Endothelial cell (in vitro differentiated cells): ENCODE measurements at places on chromosomes 12 and 14. TPM values are rescaled to one million over a fixed set of nuclear protein-coding genes. Genes with fewer than 3 reads are reported as not detected.

- DNase-seq: no peak
Measured at GRCh38 chr12:62802984-62803383, 132.0 kb downstream of the PPM1H start.

- peak; percentile 32 for DNase-seq
Measured at GRCh38 chr12:94074980-94075629, 73.3 kb upstream of the PLXNC1 start.

- DNase-seq: no peak
Measured at GRCh38 chr14:36316131-36316530, 4.3 kb downstream of the MBIP start.

- no peak for DNase-seq
Measured at GRCh38 chr14:86826661-86827060, 1166.3 kb downstream of the GALC start.

GRCh38 chr14:104600141-104600643, 4.4 kb downstream of the TMEM179 start:
- no peak for DNase-seq

GRCh38 chr14:37493606-37494005, 101.4 kb downstream of the FOXA1 start:
- no peak for DNase-seq

DNA sequence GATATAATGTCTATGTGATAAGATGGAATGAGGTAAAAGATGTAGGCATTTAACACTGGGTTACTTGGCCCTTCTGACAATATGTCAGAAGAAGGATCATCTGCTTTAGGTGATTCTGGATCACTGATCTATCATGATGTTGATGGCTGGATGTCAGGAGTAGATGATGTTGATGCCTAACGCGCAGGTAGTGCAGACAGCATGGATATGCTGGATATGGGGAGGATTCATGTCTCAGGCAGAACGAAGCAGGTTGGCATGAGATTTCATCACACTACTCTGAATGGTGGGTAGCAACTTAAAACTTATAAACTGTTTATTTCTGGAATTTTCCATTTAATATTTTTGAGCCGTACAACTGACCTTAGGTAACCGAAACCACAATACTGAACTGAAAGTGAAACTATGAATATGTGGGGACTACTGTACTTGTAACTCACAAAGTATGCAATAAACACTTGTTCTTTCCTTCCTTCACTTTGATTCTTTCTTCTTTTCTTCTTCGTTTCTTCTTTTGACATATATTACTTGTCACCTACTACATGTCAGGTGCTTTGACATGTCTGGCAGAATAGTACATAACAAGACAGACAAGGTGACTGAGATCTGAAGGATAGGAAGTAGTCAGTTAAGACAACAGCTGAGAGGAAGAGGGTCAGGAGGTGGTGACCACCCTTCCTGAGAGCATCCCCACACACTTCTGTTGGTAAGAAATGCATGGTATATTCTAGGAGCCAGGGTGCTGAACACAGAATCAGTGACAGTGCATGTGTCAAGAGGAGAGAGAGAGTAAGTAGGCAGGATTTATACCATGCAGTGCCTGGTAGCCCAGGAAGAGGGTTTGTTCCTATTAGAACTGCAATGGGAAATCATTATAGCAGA, 238.8 kb downstream of the PPFIA2 start:
- DNase-seq: no peak

GRCh38 chr12:7217475-7218069, 28.1 kb downstream of the PEX5 start:
- DNase-seq: no peak

- DNase-seq: no peak
Measured at GRCh38 chr12:106342397-106343213, 14.9 kb upstream of the POLR3B start.

DNA sequence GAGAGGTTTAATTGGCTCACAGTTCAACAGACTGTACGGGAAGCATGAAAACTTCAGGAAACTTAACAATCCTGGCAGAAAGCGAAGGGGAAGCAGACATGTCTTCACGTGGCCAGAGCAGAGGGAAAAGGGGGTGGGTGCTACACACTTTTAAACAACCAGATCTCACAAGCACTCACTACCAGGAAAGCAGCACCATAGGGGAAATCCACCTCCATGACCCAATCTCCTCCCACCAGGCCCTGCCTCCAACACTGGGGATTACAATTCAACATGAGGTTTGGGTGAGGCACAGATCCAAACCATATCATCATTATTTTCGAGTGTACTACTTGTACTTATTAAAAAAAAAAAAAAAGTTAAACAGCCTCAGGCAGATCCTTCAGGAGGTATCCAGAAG, 29.9 kb downstream of the RXYLT1 start:
- no peak for DNase-seq

GRCh38 chr14:85948153-85948552, 418.2 kb downstream of the FLRT2 start:
- no peak for DNase-seq

- no peak for DNase-seq
Measured at GRCh38 chr12:68587448-68587873, 23.2 kb upstream of the RAP1B start.

GRCh38 chr14:90384543-90384911, 12.3 kb upstream of the CALM1 start:
- no peak for DNase-seq

GRCh38 chr14:81200054-81200453, 20.7 kb downstream of the GTF2A1 start:
- DNase-seq: no peak

- no peak for DNase-seq
Measured at GRCh38 chr12:115574826-115575225, 702.7 kb downstream of the MED13L start.

DNA sequence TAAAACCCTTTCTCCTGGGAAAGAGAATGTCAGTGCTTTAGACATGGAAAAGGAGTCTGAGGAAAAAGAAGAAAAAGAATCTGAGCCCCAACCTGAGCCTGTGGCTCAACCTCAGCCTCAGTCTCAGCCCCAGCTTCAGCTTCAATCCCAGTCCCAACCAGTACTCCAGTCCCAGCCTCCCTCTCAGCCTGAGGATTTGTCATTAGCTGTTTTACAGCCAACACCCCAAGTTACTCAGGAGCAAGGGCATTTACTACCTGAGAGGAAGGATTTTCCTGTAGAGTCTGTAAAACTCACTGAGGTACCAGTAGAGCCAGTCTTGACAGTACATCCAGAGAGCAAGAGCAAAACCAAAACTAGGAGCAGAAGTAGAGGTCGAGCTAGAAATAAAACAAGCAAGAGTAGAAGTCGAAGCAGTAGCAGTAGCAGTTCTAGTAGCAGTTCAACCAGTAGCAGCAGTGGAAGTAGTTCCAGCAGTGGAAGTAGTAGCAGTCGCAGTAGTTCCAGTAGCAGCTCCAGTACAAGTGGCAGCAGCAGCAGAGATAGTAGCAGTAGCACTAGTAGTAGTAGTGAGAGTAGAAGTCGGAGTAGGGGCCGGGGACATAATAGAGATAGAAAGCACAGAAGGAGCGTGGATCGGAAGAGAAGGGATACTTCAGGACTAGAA, 6.1 kb downstream of the PNN start:
- no peak for DNase-seq

DNA sequence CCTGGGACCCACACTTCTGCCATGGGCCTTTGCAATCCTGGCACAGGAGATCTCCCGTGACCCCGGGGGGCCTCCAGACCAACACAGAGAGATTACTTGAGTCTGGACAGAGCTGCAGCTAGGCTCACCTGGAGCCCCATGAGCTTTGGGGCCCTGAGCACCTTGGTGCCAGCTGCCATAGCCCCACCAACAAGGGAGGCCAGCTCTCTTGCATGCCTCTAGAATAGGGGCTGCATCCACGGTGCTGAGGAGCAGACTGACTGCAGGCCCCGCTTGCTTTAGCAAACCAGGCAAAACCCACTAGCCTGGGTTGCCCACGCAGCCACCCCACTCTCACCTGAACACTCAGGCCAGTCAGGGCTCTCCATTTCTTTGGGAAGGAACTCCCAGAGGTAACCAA, 3.7 kb upstream of the OR4N2 start:
- DNase-seq: no peak

DNA sequence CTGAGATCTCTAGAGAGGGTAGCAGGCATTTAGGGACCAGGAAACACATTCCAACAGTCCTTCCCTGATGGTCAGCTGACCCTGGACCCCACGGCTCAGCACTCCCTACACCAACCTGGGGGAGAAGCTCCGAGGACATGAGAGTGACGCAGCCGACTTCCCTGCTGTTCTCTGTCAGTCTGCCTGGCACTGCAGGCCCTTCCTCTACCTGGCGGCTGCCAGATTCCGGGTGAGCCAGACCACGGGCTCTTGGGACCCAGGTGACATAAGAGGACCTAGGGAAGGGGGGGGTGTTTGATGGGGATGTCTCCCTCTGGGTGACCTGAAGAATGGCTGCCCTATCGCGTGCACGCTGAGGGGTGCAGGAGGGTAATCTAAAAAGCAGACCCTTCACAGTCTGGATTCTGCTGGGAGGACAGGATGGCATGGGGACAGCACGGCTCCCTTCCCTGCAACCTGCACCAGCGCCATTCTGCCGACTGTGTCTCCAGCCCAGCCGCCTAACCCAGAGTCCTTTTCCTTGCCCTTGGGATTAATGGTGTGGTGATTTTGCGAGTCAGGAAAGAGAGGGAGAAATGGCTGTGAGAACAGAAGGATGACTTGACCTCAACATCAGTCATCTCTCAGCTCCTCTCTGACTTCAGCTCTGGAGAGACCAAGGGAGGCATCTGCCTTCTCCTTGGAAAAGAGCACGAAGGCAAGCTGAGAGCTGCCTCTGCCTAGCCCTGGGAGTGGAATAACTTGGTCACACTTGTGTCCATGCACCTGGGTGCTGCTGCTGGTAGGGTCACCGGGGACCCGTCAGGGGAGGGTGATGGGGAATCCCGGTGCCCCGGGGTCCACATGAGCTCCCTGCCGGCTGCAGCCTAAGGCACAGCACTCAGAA, 158.5 kb downstream of the CALM1 start:
- no peak for DNase-seq

DNA sequence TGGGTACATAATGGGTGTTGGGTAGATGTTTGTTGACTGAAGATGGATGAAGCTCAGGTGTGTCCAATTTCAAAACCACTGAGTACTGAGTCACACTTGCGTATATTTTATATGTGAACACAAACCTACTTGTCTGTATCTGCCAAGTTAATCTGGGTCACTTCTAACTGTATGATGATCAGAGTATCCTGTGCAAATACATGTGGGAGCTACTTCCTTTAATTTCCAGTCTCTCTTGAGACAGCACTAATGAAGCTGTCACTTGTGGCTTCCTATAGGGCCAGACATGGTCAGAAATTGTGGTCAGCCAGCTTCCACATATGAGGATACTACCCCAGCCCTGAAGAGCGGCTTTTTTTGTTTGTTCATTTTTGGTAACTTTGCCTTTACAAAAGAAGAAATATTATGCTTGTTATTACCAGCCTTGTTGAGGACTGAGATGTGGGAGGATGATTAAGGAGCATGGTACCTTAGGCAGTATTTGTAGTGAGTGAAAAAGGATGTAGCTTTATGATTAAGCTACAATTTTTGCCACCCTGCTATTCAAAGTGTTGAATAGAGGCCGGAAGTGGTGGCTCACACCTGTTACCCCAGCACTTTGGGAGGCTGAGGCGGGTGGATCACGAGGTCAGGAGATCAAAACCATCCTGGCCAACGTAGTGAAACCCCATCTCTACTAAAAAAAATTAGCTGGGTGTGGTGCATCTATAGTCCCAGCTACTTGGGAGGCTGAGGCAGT, 32.4 kb downstream of the PLXNC1 start:
- DNase-seq: no peak

DNA sequence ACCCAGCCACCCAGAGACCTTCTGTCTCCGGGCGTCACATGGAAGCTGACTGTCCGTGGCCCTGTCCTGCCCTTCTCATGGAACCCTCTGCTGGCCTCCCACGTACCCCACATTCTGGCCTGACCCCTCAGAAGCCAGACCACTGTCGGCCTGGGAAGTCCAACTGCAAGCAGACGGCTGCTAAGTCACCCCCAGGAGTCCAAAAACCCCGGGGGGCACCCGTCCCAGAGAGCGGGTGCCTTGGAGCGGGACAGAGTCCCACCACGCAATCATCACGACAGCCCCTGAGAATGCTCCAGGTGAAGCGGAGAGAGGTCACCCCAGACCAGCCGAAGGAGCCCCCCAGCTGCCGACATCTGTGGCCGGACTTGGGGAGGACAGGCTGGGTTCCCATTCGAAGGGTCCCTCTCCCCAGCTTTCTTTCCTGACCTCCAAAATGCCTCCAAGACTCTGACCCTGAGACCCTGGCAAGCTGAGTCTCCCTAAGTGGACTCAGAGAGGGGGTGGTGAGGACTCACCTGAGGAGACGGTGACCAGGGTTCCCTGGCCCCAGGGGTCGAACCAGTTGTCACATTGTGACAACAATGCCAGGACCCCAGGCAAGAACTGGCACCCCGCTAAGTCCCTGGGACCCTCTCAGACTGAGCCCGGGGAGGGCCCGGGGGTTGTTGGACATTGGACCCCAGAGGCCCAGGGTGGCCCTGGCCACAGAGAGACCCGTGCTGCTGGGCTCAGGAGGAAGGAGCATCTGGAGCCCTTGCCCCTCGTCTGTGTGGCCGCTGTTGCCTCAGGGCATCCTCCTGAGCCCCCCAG, 337.1 kb downstream of the TMEM121 start:
- no peak for DNase-seq

- no peak for DNase-seq
Measured at GRCh38 chr14:54322246-54322645, 74.6 kb upstream of the CDKN3 start.

DNA sequence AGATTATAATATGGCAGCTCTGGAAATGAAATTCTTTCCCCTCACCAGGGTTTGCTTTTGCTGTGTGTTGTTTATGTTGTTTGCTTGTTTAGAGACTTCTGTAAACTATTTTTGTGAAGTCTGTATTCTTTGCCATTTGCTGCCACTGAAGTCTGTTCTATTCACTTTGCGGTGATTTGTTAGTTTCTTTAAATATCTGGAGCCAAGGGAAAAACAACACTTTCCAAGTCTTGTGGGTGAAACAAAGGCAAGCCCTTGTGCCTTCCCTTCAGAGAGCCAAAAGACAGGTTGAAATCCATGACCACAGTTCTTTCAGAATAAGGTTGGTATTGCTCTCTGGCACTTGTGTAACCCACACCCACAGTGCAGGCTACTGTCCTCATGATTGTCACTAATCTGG, 59.5 kb upstream of the RNU6-7 start:
- DNase-seq: no peak

- no peak for DNase-seq
Measured at GRCh38 chr12:124646385-124647230, 79.2 kb upstream of the NCOR2 start.

- DNase-seq: no peak
Measured at GRCh38 chr12:6083601-6084000, 40.9 kb downstream of the VWF start.

ASPG gene
- 1.2 TPM for total RNA-seq

DPPA3 gene
- 0.26 TPM for total RNA-seq

RAD9B gene
- total RNA-seq: 0.54 TPM

DDN gene
- total RNA-seq: 0.10 TPM

SLC17A8 gene
- not detected for total RNA-seq

ACSM4 gene
- not detected for total RNA-seq

TAS2R13 gene
- 0.90 TPM for total RNA-seq

TPPP2 gene
- total RNA-seq: 0.62 TPM

CCDC175 gene
- not detected for total RNA-seq

PLEKHG3 gene
- total RNA-seq: 31.4 TPM

MON2 gene
- total RNA-seq: 31.9 TPM

RBM19 gene
- 27.4 TPM for total RNA-seq

WSCD2 gene
- total RNA-seq: not detected

SLC16A7 gene
- total RNA-seq: 14.6 TPM
